ENCODE measurements at places on chromosomes 16 and 17. TPM values are rescaled to one million over a fixed set of nuclear protein-coding genes. Genes with fewer than 3 reads are reported as not detected.

Gene HEXD
- total RNA-seq, result 26.5 TPM

- no peak for DNase-seq
Observed at GRCh38 chr16:23863511-23864422, 28.0 kb downstream of the PRKCB start.

DNA sequence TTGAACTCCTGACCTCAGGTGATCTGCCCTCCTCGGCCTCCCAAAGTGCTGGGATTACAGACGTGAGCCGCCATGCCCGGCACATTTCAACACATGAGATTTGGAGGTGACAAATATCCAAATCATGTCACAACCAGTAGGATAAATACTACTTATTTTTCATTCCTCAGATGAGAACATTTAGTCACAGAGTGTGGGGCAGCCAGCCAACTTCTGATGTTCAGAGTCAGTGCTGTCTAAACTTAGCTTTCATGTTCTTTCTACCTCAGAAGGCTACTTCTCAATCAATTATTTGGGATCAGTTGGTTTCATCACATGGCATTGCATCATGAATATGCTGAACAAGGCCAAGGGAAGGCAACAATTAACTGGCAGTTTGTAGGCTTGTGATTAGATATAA lies 134.5 kb downstream of the CDH13 start:
- no peak for DNase-seq

Gene HS3ST3B1
- total RNA-seq, result 76.9 TPM

GRCh38 chr17:49887086-49887743 lies 39.3 kb upstream of the TAC4 start:
- no peak for DNase-seq

- DNase-seq, result no peak
Observed at GRCh38 chr17:41967141-41967920, 736 bp downstream of the CNP start.

Gene CTRB1
- not detected for total RNA-seq

DNA sequence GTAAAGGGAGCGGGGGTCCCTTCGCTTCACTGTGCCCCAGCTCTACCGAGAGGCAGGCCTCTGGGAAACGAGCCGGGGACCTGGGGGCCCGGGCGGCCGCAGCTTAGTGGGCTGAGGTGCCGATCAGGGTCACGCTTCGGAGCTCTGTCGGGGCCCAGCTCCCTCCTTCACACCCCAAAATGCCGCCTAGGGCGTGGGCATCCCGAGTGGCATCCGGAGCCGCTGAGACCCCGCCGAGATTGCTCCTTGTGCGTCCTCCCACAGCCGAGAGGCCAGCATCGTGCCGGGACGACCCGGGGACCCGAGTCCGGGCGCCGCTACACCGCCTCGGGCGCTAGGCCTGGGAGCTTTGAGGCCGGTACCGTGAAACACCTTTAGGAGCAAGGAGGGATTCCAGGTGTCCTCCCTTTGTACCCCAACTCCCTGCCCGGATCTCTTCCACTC lies 1.3 kb downstream of the SALL1 start:
- no peak for DNase-seq

Gene RPL38
- 762 TPM for total RNA-seq

Gene RMI2
- 5.1 TPM for total RNA-seq

GRCh38 chr17:19750020-19750572 lies 2.0 kb upstream of the ALDH3A1 start:
- DNase-seq, result no peak

Gene SDR42E1
- not detected for total RNA-seq

Gene PRAC2
- not detected for total RNA-seq

DNA sequence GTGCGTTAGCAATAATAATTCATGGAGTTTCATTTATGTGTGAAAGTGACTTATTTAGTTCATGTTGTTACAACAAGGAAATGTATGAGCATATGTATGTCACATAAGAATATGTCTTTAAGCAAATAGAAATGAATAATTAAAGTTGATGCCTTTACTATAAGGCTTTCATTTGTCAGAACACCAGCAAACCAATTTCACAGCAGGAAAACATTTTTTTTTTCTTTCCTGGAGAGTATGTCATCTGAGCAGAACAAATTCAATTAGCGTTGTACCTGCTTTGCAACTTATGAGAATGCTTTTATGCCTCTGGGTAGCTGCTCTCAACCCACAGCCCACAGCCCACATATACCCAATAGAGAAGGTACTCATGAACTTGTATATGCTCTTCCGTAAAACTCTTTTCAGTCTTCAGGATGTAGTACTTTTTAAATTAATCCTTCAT lies 26.3 kb upstream of the APOH start:
- DNase-seq, result no peak

DNA sequence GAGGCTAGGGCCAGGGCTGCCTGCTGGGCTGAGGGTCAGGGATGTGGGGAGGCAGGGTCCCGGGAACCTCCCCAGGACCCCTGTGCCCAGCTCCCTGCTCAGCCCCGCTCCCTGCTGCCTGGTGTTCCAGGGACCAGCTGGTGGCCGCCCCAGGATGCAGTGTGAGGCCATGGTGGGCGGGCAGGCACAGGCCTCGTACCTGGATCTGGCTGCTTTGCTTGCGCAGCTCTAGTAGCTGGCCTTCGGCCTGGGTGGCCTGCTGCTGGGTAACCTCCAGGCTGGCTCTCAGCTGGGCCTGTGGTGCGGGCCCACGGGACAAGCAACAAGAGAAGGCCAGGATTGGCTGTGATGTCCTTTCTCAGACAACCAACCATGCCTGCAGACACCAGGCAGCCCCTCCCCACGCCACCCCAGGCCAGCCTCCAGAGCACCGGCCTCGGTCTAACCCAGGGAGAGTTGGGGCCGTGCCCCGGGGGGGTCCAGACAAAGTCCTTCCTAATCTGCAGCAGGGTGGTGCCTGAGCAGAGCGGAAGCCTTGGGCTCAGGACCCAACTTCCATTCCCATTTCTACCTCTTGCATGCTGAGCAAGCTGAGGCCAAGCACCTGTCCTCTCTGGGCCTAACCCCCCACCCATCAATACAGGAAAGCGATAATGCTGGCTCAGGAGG lies 4.1 kb downstream of the TRIM65 start:
- DNase-seq, result no peak

- DNase-seq, result no peak
Observed at GRCh38 chr16:63998-64913, 8.2 kb downstream of the RHBDF1 start.

DNA sequence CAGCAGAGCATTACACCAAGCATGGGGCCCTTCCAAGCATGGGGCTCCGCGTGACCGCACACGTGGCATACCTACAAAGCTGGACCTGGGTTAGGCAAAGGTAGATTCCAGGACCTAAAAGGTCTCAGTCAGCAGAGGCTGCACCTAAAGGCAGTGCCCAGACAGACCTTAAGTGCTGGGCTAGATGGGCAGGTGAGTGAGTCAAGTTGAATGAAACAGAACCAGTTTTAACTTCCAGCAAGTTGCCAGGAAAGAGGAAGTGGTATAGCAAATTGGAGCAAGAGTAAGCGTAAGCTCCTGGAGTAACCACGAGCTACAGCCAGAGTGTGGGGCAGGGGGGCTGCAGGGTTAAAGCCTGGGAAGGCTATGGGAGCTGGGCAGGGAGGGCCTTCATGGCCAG lies 49.5 kb downstream of the SRCIN1 start:
- no peak for DNase-seq

Gene AURKB
- total RNA-seq, result 13.3 TPM

GRCh38 chr16:84930298-84931106 lies 80.8 kb downstream of the ZDHHC7 start:
- DNase-seq, result no peak

Gene FLCN
- total RNA-seq, result 91.1 TPM

- no peak for DNase-seq
Observed at GRCh38 chr17:30222721-30223175, 12.7 kb downstream of the SLC6A4 start.

- DNase-seq, result no peak
Observed at GRCh38 chr17:63274146-63274545, 172.0 kb downstream of the CYB561 start.

DNA sequence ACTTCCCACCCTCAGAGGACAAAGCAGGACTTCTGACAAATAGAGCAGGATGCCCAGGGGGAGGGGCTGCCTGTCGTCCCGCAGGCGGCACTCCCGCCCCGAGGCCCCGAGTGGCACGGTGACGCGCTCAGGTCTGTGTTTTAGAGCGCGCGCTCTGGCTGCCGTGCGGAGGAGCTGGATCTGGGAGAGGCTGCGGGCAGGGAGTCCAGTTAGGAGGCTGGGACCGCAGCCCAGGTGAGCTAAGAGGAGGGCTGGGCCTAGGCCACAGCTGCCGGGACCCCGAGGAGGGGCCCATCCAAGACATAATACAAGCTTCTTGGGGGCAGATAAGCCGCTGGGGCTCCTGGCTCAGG lies 6.4 kb downstream of the DOC2A start:
- DNase-seq, result no peak

Gene CACNG3
- total RNA-seq, result not detected

Gene CDH1
- 0.21 TPM for total RNA-seq

DNA sequence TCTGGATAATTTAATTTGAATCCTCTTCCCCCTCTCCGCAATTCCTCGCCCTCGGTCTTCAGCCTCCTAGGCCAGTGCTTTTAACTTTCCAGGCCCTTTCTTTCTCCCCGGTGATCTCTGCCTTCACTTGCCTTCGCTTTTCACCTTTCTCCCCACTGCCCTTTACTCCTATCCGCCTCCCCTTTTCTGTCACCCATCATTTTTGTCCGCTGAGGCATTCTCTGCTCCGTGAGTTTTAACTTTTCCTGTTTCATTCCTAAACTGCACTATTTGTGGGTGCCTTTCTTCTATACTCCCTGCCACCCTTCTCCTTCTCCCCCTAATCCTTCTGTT lies 729 bp downstream of the LONP2 start:
- DNase-seq, result no peak

DNA sequence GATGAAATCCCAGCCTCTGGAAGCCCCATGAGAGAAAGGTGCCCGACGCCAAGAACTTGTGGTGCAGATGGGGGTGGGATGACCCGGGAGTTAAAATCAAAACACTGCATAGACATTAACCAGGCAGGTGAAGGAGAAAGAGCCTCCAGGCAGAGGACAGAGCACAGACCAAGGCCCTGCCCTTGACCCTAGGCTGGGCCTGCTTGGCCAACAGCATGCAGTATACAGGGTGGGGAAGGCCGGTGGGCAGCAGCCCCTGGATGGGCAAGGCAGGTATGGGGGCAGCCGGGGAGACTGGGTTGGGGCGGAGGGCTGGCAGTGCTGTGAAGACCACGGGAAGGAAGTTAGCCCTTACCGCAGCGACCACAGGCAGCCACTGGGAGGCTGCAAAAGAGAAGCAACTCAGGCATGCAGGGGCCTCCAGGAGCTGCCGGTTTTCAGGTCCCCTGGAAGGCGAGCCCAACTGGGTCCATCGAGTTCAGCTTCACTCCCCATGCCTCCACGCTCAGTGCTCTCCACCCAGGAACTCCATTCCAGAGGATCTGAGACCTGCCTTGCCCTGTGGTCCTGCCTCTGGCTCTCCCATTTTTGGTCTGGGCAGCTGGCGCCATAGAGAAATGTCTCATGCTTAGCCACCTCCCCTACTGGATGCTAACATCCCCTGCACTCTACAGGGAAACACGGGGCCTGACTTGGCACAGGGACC lies 81.2 kb downstream of the C16orf95 start:
- no peak for DNase-seq

- no peak for DNase-seq
Observed at GRCh38 chr16:67651847-67652246, 6.9 kb downstream of the CARMIL2 start.

Gene BCL6B
- total RNA-seq, result not detected

GRCh38 chr16:28204204-28204603 lies 7.6 kb downstream of the XPO6 start:
- DNase-seq, result no peak

Gene GHDC
- total RNA-seq, result 9.1 TPM

GRCh38 chr16:80500116-80500859 lies 40.5 kb upstream of the DYNLRB2 start:
- DNase-seq, result no peak

DNA sequence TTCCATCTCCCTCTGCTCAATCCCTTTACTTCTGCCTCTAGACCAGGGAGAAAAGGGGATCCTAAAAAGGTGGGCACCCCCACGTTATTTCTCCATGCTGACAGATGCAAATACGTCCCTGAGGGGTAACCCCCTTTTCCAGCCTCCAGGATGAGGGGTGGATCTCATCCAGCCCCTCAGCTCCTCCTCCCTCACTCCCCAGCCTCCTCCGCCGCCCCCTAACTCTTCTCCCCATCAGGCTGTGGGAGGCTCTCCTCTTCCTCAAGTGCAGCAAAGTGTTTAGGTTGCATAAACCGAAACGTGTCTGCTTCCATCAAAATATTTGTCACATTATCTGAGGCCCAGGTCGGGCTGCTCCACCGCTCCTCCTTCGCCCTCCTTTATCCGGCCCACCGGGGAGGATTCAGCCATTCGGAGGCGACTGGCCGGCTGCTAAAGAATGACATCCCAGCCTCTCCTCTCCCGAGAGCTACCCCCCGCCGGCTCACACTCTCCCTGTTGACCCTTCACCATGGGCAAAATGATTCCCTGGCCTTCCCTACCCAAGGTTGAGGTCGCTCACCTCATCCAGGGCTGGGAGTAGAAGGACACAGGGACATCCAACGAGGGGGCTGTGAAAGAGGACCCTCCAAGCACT lies 1.2 kb upstream of the C1QL1 start:
- DNase-seq, result no peak

DNA sequence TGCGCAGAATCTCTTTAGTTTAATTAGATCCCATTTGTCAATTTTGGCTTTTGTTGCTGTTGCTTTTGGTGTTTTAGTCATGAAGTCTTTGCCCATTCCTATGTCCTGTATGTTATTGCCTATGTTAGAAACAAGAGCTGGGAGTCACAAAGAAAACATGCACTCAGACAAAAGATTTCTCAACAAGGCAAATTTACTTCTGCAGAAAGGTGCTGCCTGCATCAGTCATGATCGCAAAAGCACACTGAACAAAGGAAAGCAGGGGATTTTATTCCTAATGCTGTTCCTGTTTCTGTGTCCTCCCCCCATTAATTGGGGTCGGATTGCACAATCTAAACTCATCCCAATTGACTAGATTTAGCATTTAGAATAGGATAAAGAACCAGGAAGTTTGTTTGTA lies 55.9 kb downstream of the ATF7IP2 start:
- no peak for DNase-seq

GRCh38 chr16:51390877-51391276 lies 239.8 kb upstream of the SALL1 start:
- no peak for DNase-seq

GRCh38 chr16:67702130-67702529 lies 17.0 kb downstream of the GFOD2 start:
- DNase-seq, result no peak

GRCh38 chr17:31678431-31678830 lies 180.6 kb downstream of the COPRS start:
- peak; percentile 62 for DNase-seq

GRCh38 chr17:27343294-27343693 lies 49.4 kb downstream of the WSB1 start:
- DNase-seq, result no peak

Gene PEMT
- total RNA-seq, result 31.0 TPM

Gene CACNA1G
- 0.11 TPM for total RNA-seq

Gene SMIM36
- not detected for total RNA-seq

GRCh38 chr16:49483251-49483650 lies 109.6 kb downstream of the C16orf78 start:
- DNase-seq, result no peak
